Stimulated activated CD8-positive, alpha-beta memory T cell treated with anti-CD3 and anti-CD28 coated beads, Interleukin-4, amount 100 ng/mL, for 4 hours (primary cell): ENCODE measurements at places on chromosomes 11 and 22.

DNA sequence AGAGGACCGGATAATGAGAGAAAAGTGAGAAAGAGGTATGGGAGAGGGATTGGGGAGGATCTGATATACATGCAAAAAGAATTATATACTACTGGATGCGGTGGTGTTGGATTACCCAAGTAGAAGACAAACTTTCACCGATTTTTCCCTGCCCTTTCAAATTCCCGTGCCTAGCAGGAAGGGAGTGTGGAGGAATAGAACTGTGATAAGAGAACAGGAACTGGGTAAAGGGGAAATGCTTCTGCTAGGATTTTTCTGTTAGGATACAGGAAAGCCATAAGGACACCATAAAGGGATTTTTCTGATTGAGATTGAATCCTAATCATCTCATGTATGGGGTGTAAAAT, 480 bp upstream of the MTMR2 start:
- DNase-seq, result no peak

GRCh38 chr11:28899706-28900105, 791.5 kb downstream of the METTL15 start:
- no peak for DNase-seq

DNA sequence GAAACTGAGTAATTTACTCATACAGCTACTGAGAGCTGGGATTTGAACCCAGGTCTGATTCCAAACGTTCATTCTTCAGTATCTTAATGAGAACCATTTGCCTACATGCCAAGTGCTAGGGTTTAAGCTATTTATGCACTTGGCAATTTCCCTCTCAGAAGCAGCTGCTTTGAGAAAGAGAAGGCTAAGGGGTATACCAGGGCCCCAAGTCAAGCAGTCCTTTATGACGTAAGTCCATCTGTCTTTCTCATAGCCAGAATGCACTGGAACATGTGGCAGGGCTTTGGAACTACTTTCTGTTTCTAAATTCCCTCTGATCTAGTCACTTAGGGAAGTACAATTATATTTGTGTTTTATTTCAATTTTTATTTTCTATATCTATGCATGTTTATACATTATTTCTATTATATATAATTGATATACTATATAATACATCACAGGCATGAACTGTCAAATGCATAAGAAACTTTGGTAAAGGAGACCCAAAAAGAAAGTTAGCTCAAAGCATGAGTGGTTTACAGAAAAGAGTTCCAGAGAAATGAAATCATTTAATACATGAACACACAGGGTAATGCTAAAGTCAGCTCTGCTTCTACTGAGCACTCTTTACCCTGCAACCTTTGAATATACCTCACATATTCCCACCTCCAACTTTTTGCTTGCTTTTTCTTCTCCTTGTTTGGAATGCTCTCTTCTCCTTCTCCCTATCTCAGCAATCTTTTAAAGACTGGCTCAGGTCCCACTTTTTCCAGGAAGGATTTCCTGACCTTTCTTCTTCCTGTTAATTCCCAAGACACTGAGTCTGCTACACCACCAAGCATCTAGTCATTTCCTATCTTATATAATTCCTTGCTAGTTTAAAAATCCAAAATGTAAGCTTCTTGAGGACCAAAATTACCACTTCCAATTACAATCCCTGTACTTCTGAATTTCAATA, 80.5 kb upstream of the GDPD4 start:
- no peak for DNase-seq

DNA sequence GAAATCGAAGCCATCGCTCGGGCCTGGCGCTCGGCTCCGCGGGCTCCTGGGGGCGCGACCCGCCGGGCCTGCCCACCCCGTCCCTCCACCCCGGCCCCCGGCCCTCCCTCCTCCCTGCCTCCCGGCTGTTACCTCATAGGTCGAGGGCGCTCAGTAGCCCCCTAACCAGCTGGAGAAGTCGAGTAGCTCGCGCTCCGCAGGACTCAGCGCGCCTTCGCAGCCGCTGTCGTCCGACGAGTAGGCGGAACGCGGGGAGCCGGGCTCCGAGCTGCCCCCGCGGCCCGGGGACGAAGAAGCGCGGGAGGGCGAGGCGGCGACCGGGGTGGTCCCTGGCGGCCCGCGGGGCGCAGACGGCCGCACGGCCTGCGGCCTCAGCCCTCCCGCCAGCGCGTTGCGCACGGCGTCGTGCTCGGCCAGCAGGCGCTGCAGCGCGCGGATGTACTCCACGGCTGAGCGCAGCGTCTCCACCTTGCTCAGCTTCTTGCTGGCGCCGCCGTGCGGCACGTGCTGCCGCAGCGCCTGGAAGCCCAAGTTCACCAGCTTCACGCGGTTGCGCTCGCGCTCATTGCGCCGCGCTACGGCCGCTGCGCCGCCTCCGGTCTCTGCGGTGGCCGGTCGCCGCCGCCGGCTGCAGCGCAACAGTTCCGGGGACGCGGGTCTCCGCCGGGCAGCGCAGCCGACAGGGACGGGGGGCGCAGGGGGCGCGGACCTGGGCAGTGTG, 627 bp downstream of the ASCL2 start:
- DNase-seq, result no peak

- no peak for DNase-seq
Measured at GRCh38 chr11:12674936-12675696, 895 bp downstream of the TEAD1 start.

DNA sequence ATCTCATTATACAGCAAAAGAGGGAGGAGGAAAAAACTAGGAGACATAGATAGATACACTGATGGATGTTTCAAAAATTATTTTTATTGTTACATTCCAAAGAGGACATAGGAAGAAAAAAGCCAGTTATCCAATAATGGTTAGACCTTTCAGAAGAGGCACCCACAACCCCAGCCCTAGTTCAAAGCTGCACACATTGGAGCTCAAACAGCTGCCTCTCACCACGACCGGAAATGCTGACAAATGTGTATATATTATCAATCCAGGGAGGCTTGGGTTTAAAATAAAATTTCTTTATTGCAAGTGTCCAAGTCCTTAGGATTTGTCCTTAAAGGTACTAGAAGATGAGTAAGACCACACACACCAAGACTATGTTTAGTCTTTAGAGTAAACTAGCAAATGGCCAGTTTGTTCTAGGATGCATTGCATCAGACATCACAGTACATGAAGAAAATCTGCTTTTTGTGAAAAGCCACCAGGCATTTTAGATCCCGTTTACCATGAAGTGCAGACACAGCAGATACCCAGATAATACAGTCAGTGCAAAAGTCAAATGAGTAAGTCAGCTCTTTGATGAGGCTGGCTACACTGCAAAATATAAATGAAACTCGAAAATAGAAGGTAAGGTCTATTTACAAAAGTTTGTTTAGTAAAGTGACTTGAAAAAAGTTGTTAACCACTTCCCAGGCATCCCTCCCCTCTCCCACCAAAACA, 4.6 kb upstream of the ASCL3 start:
- DNase-seq, result no peak

DNA sequence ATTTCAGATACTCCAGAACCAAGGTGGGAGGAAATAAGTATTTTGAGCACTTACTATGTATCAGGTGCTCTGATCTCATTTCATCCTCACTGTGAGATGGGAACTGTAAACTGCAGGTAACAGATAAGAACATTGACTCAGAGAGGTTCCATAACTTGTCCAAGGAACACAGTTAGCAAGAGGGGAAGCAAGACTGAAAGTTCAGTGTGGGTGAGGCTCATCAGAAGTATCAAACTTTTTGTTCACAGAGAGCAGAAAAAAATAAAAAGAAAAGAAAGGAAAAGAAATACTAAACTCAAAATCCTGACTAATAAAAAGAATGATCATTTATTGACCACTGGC, 37.1 kb downstream of the RAB30 start:
- DNase-seq, result no peak

GRCh38 chr11:119894916-119895315, 165.9 kb upstream of the NECTIN1 start:
- no peak for DNase-seq

GRCh38 chr22:47552541-47553205, 790.2 kb downstream of the TBC1D22A start:
- DNase-seq, result no peak

GRCh38 chr22:45922256-45922655, 54.7 kb downstream of the WNT7B start:
- no peak for DNase-seq

- no peak for DNase-seq
Measured at GRCh38 chr22:44983878-44984482, 25.8 kb downstream of the PHF21B start.

- no peak for DNase-seq
Measured at GRCh38 chr11:11022125-11022730, 164.4 kb upstream of the ZBED5 start.

DNA sequence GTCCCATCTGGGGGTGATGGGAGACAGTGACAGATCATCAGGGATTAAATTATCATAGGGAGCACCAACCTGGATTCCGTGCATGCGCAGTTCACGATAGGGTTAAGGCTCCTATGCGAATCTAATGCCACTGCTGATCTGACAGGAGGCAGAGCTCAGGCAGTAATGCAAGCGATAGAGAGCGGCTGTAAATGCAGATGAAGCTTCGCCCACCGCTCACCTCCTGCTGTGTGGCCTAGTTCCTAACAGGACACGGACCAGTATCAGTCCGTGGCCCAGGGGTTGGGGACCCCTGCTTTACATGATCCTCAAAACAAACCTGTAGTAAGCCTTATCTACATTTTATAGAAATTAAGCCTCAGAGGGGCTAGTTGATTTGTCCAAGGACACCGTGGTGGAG, 94.3 kb downstream of the TTC28 start:
- no peak for DNase-seq

DNA sequence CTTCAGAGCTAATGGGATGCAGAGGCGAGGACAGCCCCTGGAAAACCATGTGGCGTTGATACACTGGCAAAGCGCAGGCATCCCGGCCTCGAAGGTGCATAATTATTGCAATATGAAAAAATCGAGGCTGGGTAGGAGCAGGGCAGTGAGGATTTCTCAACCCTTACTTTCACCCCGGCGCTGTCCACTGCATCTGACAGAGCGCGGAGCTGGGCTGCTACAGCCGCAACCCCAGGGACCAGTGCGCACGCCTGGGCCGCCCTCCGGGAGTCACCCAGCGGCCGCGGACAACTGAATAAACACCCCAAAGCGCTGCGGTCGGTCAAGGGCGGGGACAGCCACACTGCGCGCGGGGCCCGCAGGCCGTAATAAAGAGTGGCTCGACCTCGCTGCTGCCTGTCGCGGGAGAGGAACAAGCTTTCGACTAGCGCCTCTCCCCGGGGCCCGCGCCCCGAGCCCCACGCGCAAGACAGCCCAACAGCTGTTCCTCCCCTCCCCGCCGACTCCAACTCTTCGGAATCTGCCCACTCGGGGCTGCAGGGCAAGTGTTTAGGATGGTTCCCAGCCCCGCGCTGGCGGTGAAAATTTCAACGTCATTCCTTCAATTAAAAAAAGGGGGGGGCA, 3.6 kb upstream of the WT1 start:
- no peak for DNase-seq

DNA sequence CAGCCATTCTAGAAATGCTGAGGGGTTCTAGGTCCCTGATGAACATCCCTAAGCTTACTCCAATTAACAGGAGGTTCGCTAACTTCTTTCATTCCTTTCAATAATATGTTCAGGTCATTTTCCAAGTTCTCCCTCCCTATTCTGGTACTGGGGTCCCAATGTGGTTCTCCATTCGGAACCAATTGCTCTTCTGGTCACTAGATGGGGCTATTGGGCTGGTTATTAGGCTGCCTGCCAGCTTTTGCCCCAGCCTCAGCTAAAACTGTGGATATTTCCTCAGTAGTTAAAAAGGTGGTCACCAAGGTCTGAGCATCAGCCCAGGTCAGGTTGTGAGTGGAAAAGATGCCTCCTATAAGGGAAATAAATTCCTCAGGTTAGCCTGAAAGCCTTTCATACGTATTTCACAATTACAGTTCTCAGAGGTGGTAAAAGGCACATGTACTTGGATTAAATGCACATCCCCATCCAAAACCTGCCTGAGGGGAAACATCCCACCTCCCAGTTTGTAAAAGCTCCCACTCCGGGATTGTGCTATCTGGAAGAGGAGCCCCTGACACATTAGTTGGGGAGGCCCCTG, 161.1 kb upstream of the CCDC179 start:
- DNase-seq, result no peak

- DNase-seq, result no peak
Measured at GRCh38 chr11:42036201-42036600, 576.7 kb upstream of the LRRC4C start.

GRCh38 chr11:65251476-65251875, 10.3 kb upstream of the POLA2 start:
- DNase-seq, result no peak

DNA sequence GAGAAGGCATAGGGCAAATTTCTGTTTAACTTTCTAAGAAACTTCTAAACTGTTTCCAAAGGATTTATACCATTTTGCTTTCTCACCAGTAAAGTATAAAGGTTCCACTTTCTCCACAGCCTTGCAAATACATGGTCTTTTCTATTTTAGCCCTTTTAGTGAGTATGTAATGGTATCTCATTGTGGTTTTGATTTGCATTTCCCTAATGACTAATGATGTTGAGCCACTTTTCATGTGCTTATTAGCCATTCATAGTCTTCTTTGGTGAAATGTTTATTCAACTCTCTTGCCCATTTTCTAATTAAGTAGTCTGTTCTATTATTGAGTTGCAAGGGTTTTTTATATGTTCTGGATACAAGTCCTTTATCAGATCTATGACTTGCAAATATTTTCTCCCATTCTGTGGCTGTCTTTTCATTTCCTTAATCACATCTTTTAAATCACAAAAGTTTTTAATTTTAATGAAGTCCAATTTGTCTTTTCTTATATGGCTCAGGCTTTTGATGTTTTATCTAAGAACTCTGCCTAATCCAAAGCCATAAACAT, 83.8 kb upstream of the KCNQ1OT1 start:
- DNase-seq, result no peak

DNA sequence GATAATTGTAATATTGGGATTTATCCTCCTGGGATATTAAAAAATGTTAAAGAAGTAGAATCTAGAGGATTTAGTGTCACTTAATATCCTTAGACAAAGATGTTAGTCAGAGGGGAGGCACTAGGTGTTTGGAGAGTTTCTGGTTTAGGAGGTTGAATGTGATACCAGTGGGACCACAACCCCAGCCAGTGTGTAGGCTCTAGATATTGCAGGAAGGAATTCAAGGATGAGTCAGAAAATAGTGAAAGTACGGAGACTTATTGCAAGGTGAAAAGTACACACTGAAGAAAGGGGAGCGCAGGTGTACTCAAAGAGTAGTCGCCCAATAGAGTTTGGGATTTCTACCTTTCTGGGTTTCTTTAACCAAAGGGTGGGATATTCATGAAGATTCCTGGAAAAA, 5.7 kb upstream of the TMEM41B start:
- no peak for DNase-seq

- DNase-seq, result no peak
Measured at GRCh38 chr22:48135592-48135991, 1373.1 kb downstream of the TBC1D22A start.
